ENCODE measurements at places on chromosomes 5 and 9.

DNA sequence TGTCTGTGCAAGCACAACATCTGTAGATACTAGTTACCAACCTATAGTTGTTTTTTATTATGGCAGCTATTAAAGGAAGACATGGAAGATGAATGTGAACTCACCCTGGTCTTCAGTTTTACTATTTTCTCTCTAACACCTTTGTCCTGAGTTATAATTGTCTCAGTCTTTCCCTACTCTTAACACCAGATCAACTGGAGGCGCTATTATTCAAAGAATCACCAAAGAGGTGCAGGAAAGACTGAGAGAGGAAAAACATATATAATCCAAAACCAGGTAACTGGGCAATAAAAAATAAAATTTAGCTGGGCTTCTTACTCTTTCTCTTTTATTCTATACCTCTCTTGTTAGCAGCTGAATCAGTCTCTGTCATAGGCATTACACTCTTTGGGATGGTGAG lies 134.2 kb upstream of the C6 start:
- no peak for DNase-seq

- no peak for DNase-seq
Measured at GRCh38 chr9:122463828-122464632, 13.7 kb downstream of the OR1J1 start.

GRCh38 chr5:53397845-53398244 lies 82.6 kb upstream of the FST start:
- no peak for DNase-seq

GRCh38 chr9:95938724-95939123 lies 63.2 kb downstream of the ERCC6L2 start:
- DNase-seq, result no peak

- no peak for DNase-seq
Measured at GRCh38 chr9:134860510-134860909, 20.1 kb upstream of the FCN2 start.

DNA sequence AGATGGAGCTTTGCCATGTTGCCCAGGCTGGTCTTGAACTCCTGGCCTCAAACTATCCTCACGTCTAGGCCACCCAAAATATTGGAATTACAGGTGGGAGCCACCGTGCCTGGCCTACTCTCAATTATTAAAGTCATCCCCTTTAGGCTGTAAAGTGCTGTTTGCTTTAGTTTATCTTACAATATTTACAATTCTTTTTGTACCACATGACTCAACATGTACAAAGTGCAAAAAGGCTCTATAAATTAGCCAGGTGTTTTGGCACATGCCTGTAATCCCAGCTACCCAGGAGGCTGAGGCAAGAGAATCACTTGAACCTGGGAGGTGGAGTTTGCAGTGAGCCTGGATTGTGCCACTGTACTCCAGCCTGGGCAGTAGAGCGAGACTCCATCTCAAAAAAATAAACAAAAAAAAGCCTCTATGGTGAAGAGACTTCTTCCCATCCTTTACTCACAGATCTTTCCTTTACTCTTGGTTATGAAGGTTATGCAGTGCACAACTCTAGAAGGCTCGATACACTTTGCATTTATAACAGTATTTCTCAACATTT lies 28.5 kb upstream of the MLLT3 start:
- no peak for DNase-seq

GRCh38 chr5:137344723-137345322 lies 154.3 kb downstream of the SPOCK1 start:
- DNase-seq, result no peak

GRCh38 chr9:34675048-34675714 lies 12.7 kb upstream of the CCL27 start:
- no peak for DNase-seq

DNA sequence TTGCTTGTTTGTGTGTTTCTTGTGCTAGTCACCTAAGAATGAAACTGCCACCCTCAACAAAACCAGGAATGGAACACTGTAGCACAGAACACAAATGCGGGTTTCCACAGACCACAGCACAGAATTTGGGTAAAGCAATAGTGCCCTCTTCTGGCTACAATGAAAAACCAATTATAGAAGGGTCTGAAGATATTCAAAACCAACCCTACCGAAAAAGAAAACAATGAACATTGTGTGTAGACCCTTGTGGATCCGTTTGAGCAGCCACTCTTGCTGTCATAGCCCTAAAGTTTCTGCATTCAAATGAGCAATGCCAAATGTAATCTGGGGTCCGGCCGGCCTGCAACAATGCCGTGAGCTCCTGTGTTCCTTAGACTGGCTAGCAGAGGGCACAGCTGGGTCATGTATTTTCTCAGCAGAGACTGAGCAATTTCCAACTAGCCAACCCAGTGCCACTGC lies 8.3 kb upstream of the ENC1 start:
- DNase-seq, result no peak

DNA sequence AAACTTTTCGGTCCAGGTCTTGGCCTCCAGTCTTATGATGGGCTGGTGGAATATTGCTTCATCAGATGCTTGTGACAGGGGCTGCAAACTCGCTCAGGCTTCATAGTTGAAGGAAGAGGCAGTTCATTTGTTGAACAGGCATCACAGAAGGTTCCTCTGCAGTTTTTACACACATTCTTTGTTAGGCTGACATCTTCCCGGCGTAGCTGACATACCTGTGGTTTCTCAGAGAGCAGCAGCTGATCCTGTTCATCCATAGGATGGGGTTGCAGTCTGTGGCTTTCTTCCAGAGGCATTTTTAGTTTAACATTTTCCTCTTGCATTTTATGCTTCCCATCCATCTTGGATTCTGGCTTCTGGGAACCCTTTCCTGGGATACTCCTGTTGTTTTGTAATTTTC lies 1255.2 kb downstream of the EFNA5 start:
- no peak for DNase-seq

DNA sequence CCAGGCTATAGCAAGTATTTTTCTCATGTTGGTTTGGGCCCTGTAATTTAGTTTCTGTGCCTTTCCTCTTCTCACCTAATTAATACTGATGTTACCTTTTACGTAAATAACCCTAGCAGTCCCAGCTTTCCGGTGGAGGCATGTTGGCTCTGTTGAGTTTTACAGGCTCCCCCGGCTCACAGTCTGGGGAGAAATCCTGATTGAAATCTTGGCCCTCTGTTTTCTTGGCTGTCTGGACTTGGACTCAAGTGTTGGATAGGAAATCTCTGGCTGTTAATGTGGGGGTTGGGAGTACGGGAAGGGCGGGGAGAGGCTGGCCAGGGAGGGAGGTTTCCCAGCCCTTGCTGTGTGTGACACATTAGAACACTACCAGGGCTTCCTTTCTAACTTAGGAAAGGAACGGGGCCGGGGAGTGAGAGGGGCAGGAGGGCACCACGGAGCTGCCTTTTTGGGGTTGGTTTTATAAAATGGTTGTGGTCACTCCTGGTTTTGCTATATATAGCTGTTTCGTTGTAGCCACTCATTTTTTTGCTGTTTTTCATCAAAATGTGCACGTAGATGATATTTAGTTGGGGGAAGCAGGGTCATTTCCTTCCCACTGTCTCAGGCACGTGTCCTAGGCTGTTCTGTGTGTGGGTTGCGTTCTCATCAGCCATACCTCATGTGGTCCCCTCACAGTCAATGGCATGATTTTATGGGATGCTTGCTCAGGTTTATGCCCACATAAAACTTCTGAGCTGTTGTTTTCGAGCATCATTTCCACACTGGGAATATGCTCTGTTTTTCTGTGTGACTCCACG lies 11.0 kb downstream of the TRIO start:
- DNase-seq, result no peak

DNA sequence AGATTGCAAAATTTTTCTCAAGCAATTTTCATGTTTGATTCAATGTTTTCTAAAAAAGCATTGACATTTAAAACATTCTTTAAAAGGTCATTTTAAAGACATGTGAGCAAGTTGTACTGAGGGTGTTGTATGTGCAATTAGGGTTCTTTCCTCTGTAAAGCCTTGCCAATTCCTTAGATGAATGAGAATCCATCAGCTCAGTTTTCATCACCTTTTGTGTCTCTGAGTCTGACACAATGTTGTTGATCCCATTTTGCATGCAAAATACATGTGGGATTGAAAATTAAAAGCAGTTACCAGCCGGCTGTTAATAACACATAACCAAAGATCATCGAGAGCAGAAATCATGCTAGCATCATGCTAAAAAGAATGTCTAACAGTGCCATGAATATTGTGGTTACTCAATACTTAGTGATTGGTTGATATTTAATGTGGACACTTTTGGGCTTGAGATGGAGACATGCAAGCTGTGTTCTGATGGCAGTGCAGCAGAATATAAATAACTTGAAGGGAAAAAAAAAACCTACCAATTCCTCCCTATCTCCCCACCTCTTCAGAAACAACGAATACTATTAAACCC lies 57.7 kb downstream of the FGF10 start:
- no peak for DNase-seq

- no peak for DNase-seq
Measured at GRCh38 chr5:126659805-126660482, 59.2 kb downstream of the PHAX start.

GRCh38 chr9:129881547-129882324 lies 46.5 kb downstream of the USP20 start:
- no peak for DNase-seq

DNA sequence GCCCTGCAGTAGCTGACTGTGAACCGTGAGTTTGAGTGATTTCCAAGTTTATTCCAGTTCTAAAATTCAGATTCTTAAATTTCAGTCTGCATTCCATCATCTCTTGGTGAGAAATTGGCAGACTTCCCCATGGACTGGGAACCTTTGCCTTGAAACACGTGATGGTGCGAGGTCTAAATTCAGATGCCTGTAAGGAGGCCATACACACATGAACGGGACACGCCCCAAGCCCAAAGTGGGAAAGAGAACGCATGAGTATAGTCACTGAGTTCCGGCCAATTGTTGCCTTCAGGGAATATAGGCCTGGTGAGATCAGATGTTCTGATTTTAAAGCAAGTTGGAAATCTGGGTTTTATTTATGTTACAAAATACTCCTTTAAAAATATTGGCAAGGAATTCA lies 1084.4 kb upstream of the WWC1 start:
- DNase-seq, result no peak

DNA sequence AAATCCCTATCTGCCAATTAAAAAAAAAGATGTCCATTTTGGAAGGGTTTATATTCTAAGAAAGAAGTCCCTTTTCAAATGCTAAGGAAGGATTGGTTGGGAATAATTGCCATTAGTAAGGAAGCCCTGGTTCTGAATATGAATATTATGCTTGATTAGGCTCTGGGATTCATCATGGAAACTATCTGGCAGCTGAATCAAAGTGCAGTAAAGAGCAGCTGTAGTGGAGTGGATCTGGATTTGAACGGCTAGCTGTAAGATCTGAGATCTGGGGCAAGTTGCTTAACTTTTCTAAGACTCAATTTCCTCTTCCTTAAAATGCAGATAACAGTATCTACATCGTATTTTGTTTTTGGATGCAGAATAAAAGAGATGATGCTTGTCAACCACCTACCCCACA lies 10.5 kb downstream of the IL12B start:
- DNase-seq, result no peak

DNA sequence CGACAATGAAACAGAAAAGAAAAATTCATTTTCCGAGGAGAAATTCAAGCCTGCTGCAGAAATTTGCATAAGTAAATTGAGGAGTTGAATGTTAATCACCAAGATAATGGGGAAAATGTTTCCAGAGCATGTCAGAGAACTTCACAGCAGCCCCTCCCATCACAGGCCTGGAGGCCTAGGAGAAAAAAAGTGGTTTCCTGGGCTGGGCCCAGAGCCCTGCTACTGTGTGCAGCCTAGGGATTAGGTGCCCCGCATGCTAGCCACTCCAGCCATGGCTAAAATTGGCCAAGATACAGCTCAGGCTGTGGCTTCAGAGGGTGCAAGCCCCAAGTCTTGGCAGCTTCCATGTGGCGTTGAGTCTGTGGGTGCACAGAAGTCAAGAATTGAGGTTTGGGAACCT lies 82.7 kb upstream of the EFNA5 start:
- no peak for DNase-seq

- DNase-seq, result no peak
Measured at GRCh38 chr9:75889977-75890471, 449 bp upstream of the PCSK5 start.

- no peak for DNase-seq
Measured at GRCh38 chr5:60701321-60701968, 1.5 kb upstream of the DEPDC1B start.

- no peak for DNase-seq
Measured at GRCh38 chr9:30574355-30575151, 1809.9 kb upstream of the ACO1 start.

DNA sequence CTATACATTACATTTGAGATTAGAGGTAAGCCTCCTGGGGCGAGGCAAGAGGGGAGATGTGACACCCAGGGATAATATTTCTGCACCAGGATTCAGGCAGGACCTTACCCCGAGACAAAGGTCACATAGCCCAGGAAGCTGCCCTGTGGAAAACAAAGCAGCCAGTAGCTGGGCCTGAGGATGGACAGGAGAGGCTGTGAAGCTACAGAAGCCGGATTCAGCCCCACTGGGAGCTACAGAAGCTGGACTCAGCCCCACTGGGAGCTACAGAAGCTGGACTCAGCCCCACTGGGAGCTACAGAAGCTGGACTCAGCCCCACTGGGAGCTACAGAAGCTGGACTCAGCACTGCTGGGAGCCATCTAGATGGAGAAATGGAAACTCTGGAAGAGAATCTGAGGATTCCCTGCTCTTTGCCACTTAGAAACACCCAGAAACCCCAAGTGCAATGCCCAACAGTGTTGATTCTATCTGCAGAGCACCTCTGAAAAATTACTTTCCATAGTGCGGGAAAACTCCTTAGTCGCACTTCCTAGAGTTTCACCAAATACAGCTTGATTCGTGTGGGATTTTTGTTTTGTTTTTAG lies 46.5 kb upstream of the ZFR start:
- no peak for DNase-seq

GRCh38 chr5:55101556-55102276 lies 730 bp upstream of the GZMA start:
- no peak for DNase-seq

GRCh38 chr5:73900566-73900965 lies 274.6 kb downstream of the ARHGEF28 start:
- DNase-seq, result no peak

DNA sequence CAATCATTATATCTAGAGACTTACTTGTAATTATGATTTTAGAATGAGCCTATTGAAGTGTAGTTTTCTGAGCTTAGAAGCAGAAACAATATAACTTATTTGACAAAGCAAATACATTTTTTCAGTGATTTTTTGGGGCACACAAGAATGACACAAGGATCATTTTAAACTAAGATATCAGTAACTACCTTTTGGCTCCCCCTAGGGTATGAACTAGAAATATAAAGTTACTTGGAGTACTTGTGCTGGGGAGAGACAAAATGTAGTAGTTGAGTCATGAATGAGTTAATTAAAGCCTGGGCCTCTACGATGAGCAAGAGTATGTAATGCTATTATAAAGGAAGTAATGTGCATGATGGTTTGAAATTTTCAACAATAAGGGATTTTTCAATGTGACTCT lies 1244.1 kb upstream of the ACO1 start:
- no peak for DNase-seq

- DNase-seq, result no peak
Measured at GRCh38 chr5:12013351-12013750, 109.1 kb upstream of the CTNND2 start.

Measured in T-helper 2 cell (primary cell).